Cortex of kidney (tissue), 1 donor: ENCODE measurements at places on chromosomes 5 and 9.

DNA sequence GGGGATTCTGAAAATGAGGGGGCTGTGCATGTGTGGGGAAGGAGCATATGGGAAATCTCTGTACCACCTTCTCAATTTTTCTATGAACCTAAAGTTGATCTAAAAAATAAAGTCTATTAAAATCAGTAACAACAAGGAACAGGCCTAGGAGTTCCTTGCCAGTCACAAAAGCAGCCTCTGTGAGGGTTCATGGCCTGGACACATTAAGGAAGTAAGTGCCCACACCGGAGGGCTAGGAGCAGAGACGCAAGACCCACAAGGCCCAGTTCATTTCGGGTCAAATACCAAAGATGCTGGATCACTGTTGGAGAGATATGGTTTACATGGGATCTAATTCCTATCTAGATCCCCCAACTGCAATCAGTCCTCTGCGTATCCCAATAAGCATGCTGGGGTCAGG lies 88.4 kb downstream of the SEMA4D start:
- DNase-seq = no peak

GRCh38 chr9:123043081-123043939 lies 9.8 kb downstream of the GPR21 start:
- DNase-seq = no peak

- no peak for DNase-seq
Measured at GRCh38 chr9:2180154-2180553, 165.0 kb downstream of the SMARCA2 start.

GRCh38 chr9:84000186-84000585 lies 19.6 kb downstream of the RMI1 start:
- DNase-seq = no peak

DNA sequence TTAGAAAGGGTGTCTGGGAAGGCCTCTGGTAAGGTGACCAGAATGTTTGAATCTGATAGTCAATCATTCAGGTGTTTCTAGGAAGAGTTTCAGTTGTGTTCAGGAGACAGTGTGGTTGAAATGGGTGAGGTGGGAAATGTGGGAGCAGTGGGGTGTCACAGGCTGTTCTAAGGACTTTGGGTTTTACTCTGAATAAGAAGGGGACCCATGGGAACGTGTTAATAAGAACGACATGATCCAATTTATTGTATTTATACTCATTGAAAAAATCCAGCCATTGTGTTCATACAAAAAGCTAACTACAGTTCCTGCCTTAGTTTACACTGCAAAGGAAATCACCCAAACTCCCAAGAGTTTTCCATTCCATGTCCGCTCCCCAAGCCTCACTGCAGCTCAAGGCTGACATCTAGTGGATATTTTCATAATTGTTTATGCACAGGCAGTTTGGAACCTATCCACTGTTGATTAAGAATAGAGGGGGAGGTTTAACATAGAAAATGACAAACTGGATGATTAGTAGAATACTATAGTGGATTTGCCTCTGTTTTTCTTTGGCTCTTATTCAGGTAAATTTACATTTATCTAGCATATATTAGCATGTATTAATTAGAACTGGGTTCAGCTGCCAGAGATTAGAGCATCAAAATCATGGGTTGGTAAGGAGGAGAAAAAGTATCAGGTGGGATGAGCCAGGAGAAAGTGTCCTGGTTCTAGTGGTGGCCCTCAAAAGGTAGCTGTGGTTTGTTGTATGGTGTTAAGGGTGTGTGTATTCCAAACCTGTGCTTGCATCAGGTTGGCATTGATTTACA lies 17.7 kb downstream of the CAVIN4 start:
- DNase-seq = no peak

GRCh38 chr5:36180556-36181350 lies 28.8 kb downstream of the SKP2 start:
- DNase-seq = no peak

DNA sequence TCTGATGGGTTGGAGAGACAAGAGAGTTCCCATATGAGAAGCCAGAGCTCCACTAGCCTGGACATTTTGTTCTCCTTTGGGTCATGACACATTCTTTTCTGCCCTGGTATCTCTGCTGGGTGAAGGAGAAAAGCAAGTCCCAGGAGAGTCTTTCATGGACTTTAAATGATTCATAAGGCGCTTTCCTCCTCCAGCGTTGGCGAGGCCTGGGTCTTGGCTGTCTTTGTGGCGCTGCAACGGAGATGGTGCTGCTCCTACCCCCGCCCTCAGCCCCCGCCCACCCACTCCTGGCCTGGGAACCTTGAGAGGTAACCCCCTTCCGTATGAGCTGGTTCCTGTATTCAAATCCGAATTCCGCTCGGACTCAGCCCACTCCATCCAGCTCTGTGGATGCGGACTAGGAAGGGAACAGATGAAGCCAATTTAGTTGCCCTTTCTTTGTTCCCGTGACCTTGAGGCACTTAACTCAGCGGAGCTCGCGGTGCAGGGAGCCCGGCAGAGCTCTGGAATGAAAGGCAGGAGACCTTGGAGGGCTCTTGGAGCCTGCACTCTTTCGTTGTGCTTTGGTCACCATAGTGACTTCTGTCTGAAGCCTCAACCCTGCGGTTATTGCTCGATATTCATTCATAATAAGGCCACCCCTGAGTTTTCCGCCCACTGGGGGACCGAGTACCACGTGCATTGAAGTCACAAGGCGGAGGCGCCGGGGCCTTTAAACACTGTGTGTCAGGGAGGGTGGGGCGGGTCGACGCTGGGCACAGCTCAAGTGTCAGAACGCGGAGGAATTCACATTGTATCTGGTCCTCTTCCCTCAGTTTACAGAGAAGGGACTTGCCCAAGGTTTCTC lies 14.0 kb upstream of the PWWP2A start:
- DNase-seq = no peak

DNA sequence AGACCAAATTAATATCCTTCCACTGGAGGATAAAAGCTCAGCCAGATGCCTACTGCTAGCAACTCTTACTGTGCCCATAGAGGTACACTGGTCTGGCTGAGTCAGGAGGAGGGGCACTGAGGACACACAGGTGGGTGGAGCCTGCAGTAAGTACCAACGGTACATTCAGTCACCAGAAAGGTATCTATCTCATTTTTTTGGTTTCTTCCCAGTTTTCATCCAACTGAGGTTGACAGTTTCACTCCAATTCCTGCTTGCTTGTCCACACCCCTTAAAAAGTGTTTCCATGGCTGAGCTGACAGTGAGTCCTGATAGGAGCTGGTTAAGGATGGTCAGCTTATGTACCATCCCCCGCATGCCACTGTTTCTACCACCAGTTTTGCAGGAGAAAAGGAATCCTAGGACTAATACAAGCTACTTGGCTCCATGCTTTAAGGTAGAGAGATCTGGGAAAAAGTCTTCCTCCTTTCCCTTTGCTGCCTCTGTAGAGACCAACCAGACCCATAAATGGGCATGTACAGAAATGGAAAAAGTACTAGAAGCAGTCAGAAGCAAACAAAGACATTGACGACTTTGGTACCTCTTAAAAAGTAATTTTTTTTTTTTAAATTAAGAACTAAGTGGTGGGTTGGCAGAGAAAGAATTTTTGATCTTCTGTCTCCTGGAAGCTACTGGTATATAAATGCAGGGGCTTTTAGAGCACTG lies 3.2 kb downstream of the ELL2 start:
- no peak for DNase-seq

DNA sequence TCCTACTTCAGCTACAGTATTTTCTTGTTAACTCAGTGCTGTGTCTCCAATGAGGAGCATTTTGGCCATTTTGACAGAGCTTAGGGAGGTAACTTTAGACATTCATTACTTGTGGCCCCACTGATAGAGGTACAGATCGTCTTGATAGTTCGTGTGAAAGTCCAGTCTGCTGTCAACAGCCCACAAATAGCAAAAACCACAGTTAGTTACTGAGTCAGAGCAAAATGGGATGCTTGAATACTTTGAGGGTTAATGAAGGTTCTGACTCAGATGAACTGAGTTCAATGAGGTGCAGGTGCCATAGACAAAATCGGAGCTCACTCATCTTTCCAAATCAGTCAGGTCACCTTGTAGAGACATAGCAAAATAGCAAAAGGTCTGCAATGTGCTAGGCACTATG lies 163.1 kb upstream of the TLE4 start:
- DNase-seq = no peak
